ENCODE measurements at places on chromosomes 4 and X.

- no peak for DNase-seq
These were observed 3.2 kb upstream of the PCDH19 start for GRCh38 chrX:100413229-100413628.

- DNase-seq, result no peak
These were observed 24.7 kb upstream of the LRAT start for GRCh38 chr4:154719087-154719486.

- DNase-seq, result no peak
These were observed 1.8 kb downstream of the BGN start for GRCh38 chrX:153496590-153496959.

- no peak for DNase-seq
These were observed 54.7 kb upstream of the TRPC5 start for GRCh38 chrX:112137276-112137675.

- no peak for DNase-seq
These were observed 42.4 kb downstream of the PTTG2 start for GRCh38 chr4:38002451-38003071.
